ENCODE measurements at places on chromosomes 1 and 21. TPM values are rescaled to one million over a fixed set of nuclear protein-coding genes. Genes with fewer than 3 reads are reported as not detected.

Gene SPRR4
- not detected for total RNA-seq

Gene MNDA
- not detected for total RNA-seq

Gene SLC16A4
- 42.0 TPM for total RNA-seq

Gene RNU1-4
- under 0.01 TPM for total RNA-seq

Gene RHBG
- not detected for total RNA-seq

Gene C1orf210
- total RNA-seq = not detected

Gene FAF1
- total RNA-seq = 36.9 TPM

Gene GJA9
- total RNA-seq = not detected

Gene TNFSF18
- total RNA-seq = 0.58 TPM

All from regular cardiac myocyte (primary cell).